Lung (tissue), 17 donors: ENCODE measurements at places on chromosomes 7 and 10. TPM values are rescaled to one million over a fixed set of nuclear protein-coding genes. Genes with fewer than 3 reads are reported as not detected.

AVPI1 gene
- total RNA-seq = 26.8 TPM

GNGT1 gene
- not detected for total RNA-seq

GBX1 gene
- not detected for total RNA-seq

CRYGN gene
- 0.28 TPM for total RNA-seq

FXYD4 gene
- total RNA-seq = not detected

CTAGE8 gene
- 0.92 TPM for total RNA-seq

ASB10 gene
- total RNA-seq = not detected

CCL24 gene
- total RNA-seq = not detected

CALHM3 gene
- not detected for total RNA-seq

FGFBP3 gene
- total RNA-seq = 0.88 TPM

CYP26C1 gene
- total RNA-seq = not detected

PPP1R17 gene
- total RNA-seq = not detected

RAMP3 gene
- 49.8 TPM for total RNA-seq

NODAL gene
- not detected for total RNA-seq

MTG1 gene
- total RNA-seq = 36.4 TPM

CELF2 gene
- total RNA-seq = 91.1 TPM

MYOZ1 gene
- total RNA-seq = 2.1 TPM

GJD4 gene
- total RNA-seq = not detected

SLC18A3 gene
- total RNA-seq = not detected

CCDC172 gene
- total RNA-seq = not detected

CNPY1 gene
- total RNA-seq = not detected

SORBS1 gene
- total RNA-seq = 68.9 TPM

NPSR1 gene
- not detected for total RNA-seq
